ENCODE measurements at places on chromosomes 4 and X.

DNA sequence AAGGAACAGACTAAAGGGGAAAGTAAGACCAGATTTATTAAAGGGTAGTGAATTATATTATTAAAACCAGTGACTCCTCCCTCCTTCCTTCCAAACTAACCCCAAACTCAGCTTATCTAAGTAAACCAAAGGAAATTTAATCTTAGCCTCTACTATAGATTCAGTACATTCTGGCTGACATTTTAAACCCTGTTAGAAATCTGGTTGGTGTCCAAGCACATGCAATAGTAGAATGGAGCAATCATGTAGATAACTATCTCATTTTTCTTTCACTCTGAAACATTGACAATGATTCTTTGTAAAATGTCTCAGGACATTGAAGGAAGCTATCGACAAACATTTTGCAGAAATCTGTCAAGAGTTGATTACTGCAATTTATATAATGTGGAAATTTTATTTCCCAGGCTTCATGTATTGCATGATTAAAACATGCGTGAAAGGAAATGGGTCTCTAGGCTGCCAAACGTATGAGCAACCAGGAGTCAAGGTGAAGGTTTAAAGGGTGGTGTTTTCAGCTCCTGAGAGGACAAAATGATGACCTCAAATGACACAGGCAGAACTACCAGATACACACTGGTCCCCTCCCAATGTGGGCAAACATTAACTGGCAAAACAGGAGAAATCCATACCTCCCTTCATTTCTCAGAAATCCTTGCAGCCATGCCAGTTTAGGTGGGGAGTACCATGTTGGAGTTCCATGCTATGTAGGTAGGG, 58.2 kb upstream of the RBM47 start:
- no peak for DNase-seq

DNA sequence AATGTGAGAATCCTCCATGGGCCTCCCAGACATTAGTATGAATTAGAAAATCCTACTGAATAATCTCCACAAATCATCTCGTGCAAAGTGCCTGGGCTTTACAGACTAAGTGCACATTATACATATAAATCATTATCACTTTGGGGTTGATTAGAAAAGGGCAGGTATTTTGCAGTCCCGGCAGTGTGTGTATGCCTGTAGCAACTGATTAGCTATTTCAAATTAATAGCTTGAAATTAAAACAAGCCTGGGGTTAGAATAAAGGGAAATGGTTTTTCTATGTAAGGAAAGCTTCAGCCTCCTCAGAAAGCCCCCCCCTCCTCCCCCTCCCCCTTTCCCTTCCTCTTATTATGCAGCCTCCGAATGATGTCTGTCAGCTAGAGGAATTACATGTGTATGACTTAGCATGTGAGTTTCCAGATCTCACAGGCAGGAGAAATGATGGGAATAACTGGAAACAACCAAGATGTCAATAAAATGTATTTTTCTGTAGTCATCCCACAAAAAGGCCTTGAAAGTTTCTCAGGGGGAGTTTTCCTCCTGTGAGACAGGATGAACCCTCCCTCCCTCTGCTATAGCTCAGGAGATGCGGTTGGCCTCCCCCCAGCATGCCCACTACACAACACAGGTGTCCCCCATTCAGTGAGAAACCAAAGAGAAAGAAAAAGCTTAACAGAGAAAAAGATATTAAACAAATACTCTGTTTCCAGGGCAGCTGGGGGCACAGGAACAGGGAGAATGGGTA, 41.2 kb upstream of the RASGEF1B start:
- no peak for DNase-seq

DNA sequence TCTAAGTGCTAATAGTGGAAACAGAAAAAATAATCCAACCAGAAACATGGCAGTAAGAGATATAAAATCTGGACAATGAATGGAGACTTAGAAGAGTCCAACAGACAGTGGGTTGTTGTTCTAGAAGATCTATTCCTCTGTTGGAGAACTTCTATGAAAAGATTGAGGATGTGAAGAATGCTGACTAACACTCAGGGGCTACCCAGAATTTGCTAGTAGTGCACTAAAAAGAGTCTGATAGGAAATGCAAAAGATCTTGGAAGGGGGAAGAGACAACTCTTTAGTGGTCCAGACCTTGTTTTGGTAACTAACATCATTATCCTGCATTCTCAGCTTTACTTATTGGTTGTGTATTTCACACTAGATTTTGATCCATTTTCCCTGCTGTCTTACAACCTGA, 77.9 kb downstream of the SMARCA1 start:
- DNase-seq: no peak

DNA sequence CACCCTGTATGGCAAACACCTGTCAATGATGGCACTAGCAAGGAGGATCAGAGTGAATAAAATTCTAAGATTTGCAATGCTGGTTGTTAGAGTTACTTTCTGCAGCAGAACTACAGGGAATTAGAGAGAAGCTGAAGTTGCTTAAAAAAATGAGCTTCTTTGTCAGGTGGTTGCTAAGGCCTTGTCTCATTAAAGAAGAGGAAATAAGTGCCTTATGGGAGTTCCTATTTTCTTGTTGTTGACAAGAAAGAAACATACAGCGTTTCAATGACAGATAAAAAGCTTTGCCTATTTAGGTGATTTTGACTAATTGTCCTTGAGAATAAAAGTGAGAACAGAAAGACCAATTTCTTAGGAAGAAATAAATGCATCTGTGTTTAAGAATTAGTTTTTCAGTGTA, 106.0 kb upstream of the ARHGAP24 start:
- DNase-seq: no peak

GRCh38 chr4:149795256-149795655, 20.4 kb downstream of the IQCM start:
- DNase-seq: no peak

- DNase-seq: no peak
These were observed 252.5 kb downstream of the DTHD1 start for GRCh38 chr4:36533944-36534343.

- no peak for DNase-seq
These were observed 3.9 kb upstream of the GLRB start for GRCh38 chr4:157072002-157072401.

- no peak for DNase-seq
These were observed 303.4 kb downstream of the RAB28 start for GRCh38 chr4:13180701-13181100.

GRCh38 chr4:48420144-48420543, 63.0 kb upstream of the SLC10A4 start:
- no peak for DNase-seq

DNA sequence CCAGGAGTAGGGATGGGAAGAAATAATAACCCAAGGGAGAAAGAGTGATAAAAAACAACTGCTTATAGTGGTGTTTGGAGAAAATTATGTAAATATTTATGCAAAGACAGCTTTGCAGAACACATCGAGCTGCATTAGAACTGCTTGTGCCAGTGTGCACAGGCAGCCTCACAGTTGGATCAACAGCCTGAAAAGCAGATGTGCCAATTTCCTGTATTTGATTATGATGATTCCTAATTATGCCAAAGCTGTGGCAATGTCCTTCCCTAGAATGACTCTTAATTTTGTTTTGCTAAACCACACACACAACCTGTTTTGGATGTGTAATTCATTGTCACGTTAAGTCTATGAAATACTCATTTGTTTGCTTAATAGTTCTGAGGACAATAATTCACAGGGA, 30.6 kb upstream of the ANTXR2 start:
- no peak for DNase-seq

DNA sequence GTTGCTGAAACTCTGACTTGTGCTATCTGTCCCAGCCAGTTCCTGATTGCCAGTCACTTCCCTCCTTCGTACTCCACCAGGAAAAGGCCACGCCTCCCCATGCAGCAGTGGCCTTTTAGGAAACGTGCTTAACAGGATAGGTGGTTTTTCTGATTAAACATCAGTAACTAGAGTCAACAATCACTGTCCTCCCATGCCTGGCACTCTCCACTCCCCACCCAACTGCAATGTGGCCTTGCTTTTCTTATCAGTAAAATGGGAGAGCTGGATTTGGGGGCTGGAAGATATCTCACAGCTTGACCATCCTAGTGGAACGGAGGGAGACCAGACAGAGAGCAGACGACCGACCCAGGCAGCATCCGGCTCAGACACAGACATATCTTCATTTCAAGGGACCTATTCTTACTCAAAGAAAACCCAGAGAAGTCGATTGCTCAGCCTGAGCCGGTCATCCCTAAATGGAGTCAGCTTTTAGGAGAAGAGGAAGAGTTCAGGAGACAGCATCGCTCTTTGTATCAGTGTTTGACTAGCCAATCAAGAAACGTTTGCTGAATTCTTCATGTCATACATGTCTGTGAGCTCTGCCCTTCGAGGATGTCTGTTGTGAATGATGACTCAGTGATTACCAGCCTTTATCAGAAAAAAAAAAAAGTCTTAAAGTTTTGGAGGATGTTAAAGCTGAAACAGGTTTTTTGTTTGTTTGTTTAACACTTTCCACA, 12.7 kb upstream of the UBA6 start:
- no peak for DNase-seq

GRCh38 chrX:122252454-122252853, 931.6 kb upstream of the GRIA3 start:
- no peak for DNase-seq

- no peak for DNase-seq
These were observed 308.5 kb downstream of the ARHGAP24 start for GRCh38 chr4:85783483-85783882.

DNA sequence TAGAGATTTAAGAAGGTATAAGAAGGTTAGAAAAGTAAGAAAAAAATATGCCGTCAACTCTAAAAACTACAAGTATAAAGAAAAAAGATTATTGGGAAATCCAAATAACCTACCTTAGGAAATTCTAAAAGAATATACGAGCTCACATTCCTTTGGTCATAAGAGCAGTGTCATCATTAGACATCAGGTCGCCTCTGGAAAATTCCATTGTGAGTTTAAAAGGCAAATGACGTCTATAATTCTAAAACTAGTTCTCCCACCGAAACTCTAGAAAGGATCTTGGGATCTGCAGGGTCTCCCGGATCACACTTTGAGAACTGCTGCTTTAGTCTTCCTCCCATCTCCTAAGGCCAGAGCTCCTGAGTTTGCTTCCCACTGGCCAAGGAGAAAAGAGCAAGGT, 518 bp upstream of the SAT1 start:
- no peak for DNase-seq

GRCh38 chr4:79250887-79251286, 75.0 kb downstream of the NAA11 start:
- DNase-seq: no peak

GRCh38 chrX:72381439-72382201, 75.9 kb upstream of the CITED1 start:
- DNase-seq: no peak

- DNase-seq: no peak
These were observed 226.1 kb downstream of the ENOX2 start for GRCh38 chrX:130676861-130677260.

DNA sequence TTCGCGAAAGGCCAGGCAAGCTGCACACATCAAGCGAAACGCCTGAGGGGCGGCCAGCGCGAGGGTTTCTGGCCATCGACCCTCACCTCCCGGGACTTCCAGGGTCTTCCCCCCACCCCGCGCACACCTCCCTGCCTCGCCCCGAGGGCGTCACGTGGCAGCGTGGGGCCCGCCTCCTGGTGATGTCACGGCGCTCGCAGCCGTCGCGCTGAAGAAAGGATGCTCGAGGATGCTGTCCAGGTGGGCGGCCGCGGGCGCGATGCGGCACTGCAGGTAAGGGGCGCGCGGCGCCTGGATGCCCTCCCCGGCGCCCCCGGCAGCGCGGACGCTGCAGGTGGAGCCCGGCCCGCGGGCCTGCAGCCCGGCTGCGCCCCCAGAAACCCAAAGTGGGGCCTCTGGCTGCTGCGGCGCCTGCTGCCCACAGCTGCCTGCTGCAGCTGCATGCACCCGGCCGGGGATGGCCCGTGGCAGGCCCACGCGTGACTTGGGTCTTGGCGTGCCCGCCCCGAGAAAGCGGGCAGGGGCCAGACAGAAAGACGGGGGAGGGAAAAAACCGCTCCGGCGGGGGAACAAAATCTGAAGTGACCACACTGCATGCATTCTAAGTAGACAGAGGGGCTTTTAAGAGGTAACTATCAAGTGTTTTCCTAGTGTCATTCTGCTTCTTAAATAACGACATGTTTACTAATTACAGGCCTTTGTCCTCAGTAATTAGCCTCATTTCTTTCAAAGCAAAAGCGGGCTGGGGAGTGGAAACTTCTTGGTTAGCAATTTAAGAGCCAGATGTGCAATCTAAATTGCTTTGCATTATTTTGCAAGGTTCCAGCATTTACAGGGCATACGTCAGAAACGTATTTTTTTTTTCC, 1.7 kb downstream of the CLCN4 start:
- DNase-seq: no peak

GRCh38 chr4:38654273-38654672, 9.7 kb upstream of the KLF3 start:
- no peak for DNase-seq

- DNase-seq: no peak
These were observed 45.5 kb upstream of the FAM241A start for GRCh38 chr4:112099701-112100297.

- DNase-seq: no peak
These were observed 15.7 kb upstream of the RUFY3 start for GRCh38 chr4:70706044-70706461.

- no peak for DNase-seq
These were observed 5.7 kb downstream of the GUCY1A1 start for GRCh38 chr4:155672342-155672741.

- no peak for DNase-seq
These were observed 77.8 kb downstream of the SORBS2 start for GRCh38 chr4:185734214-185734613.

- no peak for DNase-seq
These were observed 114.6 kb upstream of the CBR4 start for GRCh38 chr4:169124661-169125060.

DNA sequence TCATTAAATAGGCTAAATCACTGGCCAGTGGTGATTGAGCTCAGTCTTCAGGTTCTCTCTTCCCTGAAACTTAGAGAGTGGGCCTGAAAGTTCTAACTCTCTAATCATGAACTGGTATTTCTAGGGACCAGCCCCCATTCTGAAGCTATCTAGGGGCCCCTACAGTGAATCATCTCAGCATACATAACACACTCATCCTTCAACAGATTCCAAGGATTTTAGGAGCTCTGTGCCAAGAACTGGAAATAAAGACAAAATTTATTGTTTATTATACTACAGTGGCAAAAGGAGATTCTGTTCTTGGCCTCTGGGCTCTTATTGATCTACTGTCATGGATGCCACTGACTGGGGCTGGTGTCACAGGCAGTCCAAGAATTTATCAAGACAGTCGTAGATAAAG, 263.8 kb upstream of the IGFBP7 start:
- no peak for DNase-seq

GRCh38 chrX:479273-479981, 92.7 kb upstream of the PPP2R3B start:
- DNase-seq: no peak

All from vagina (tissue), 2 donors.